CD4-positive, alpha-beta T cell treated with Interferon gamma for 1 hour (primary cell): ENCODE measurements at places on chromosomes 6 and 20.

DNA sequence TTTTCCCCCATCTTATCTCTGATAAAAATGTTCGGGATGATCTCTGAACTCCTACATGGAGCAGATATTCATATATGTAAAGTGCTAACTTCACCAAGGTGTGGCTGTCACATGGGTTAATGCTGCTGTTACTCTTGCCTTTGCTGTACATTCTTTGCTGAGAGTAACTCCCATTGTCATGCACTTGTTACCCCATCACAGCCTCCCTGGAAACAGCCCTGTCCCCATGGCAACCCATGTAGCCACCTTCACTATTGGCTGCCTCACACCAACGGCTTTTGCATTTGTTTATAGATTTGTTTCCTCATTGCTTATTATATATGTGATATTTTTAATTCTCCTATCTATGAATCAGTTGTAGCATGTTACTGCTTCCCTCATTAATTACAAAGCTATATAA lies 17.3 kb upstream of the IBTK start:
- no peak for DNase-seq

DNA sequence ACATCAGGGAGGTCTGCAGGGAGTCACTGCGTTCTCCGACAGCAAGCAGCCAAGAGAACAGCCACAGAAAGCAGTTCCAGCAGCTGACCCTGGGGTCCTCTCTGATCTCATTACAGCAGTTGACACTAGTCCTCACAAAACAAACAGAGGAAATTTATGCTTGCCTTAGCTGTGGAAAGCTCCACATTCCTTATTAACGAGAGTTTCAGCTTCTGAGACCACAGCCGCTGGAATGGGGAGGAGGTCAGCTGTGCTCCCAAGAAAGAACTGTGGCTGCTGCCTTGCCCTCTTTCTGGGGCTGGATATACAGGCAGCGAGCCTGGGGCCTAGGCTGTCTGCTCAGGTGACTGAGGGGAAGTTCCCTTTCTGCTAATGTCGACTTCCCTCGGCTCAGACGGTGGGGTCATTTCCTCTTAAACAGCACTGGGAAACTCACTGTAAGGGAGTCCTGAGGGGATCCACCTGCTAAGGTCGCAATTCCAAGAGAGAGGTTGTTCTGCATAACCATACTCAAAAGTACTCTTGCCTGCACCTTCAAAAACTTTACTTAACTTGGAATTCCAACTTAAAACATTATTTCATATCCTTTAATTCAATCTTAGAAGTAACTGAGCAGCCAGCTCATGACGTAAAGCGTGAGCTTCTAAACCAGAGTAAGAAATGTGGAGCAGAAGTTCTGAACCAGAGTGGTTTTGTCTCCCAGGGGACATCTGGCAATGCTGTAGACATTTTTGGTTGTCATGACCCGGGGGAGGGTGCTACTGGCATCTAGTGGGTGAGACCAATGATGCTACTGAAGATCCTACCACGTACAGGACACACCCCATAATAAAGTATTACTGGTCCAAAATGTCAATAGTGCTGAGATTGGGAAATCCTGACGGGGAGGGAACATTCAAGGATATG lies 80.3 kb downstream of the BACH2 start:
- DNase-seq: peak; percentile 69

GRCh38 chr20:4512891-4513550 lies 208.7 kb upstream of the PRND start:
- no peak for DNase-seq

DNA sequence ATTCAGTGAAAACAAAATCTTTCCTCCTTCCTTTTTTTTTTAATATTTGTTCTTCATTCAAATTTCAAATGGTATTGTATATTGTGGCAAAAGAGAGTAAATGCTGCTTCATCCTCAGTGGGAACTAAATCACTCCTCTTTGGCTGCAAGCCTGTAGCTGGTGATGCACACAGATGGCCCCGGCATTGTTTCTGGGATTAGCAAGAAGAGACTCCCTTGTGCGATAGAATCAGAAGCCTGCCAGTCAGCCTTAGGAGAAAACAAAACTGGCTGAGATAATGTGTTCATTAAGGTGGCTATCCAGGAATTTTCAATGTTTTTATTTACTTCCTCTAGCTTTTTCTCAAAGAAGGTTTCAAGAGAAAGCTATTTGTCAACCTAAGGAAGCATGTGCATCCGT lies 20.7 kb upstream of the ELOVL2 start:
- no peak for DNase-seq

DNA sequence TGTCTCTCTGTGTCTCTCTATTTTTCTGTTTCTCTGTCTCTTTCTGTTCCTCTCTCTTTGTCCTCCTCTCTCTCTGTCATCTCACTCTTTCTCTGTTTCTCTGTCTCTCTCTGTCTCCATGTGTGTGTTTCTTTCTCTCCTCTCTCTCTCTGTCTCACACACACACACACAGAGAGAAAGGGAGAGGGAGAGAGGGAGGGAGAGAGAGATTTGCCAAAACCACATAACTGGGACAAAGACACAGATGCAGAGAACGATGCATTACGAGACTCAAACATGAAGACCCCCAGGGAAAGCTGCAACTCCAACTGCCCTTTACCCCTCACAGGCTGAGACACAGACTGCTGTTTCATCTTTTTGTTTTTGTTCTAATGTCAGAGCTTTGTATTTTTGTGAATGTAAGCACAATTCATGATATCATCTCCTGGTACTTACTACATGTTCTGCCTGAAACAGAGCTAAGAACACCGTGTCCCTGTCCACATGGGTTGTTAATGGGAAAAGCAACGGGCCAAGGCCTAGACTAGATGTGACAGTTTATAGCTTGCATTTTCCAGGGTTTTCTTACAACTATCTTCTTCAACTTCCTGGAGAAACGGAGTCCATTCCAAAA lies 177.1 kb upstream of the ARID1B start:
- no peak for DNase-seq

DNA sequence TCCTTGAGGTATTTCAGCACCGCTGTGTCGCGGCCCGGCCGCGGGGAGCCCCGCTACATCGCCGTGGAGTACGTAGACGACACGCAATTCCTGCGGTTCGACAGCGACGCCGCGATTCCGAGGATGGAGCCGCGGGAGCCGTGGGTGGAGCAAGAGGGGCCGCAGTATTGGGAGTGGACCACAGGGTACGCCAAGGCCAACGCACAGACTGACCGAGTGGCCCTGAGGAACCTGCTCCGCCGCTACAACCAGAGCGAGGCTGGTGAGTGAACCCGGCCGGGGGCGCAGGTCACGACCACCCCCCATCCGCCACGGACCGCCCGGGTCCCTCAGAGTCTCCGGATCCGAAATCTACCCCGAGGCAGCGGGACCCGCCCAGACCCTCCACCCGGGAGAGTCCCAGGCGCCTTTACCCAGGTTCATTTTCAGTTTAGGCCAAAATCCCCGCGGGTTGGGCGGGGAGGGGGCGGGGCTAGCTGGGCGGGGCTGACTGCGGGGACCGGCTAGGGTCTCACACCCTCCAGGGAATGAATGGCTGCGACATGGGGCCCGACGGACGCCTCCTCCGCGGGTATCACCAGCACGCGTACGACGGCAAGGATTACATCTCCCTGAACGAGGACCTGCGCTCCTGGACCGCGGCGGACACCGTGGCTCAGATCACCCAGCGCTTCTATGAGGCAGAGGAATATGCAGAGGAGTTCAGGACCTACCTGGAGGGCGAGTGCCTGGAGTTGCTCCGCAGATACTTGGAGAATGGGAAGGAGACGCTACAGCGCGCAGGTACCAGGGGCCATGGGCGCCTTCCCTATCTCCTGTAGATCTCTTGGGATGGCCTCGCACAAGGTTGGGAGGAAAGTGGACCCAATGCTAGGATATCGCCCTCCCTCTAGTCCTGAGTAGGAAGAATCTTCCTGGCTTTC lies 693 bp downstream of the HLA-F start:
- peak; percentile 81 for DNase-seq

GRCh38 chr6:166333172-166333995 lies 9.0 kb downstream of the SFT2D1 start:
- DNase-seq: peak; percentile 23
